GM18507 (cell line): ENCODE measurements at places on chromosomes 11 and 22.

- peak; percentile 78 for DNase-seq
Observed at GRCh38 chr11:118928101-118928869, 2.6 kb upstream of the BCL9L start.

DNA sequence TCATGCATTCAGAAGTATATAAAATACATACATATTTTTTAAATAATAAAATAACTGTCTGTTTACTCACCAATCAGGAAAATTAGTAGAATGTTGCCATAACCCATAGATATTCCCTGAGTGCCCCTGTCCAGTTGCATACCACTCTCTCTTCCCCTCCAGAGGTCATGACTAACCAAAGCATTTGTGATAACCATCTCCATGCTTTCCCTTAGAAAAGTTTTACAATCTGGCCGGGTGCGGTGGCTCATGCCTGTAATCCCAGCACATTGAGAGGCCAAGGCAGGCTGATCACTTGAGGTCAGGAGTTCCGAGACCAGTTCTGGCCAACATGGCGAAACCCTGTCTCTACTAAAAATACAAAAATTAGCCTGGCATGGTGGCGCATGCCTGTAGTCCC lies 33.2 kb upstream of the LDHA start:
- no peak for DNase-seq

DNA sequence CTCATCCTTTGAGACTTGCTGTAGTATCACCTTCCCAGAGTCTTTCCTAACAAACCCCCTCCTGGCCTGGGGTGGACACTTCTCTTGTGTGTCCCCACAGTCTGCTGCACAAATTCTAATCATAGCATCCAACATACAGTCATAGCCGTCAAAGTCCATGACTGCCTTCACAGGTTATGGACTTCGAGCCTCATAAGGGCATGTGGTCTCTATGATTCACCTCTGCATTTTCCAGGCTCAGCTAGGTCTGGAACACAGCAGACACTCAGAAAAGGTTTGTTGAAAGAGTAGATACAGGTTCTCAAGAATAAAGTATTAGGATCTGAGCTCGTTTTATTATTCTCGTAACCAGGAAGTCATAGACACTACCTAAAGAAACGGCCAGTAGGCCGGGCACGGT lies 13.2 kb upstream of the SCUBE2 start:
- DNase-seq, result no peak

DNA sequence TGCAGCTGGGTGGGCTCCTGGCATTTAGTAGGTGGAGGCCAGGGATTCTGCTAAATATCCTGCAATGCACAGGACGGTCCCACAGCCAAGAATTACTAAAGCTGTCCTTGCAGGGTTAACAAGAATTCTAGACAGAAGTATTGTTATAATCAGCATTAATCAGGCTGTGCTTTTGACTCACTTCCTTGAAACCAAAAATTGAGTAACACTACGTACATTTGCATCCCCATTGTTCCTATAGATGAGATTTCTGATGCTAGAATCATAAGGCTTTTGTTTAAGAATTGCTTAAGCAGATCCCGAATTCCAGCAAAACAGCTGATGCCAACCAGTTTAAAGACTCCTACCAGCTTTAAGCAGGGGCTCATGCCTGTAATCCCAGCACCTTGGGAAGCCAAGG lies 11.4 kb downstream of the SLC6A5 start:
- no peak for DNase-seq

- DNase-seq, result no peak
Observed at GRCh38 chr11:127138613-127139012, 138.0 kb upstream of the KIRREL3 start.

DNA sequence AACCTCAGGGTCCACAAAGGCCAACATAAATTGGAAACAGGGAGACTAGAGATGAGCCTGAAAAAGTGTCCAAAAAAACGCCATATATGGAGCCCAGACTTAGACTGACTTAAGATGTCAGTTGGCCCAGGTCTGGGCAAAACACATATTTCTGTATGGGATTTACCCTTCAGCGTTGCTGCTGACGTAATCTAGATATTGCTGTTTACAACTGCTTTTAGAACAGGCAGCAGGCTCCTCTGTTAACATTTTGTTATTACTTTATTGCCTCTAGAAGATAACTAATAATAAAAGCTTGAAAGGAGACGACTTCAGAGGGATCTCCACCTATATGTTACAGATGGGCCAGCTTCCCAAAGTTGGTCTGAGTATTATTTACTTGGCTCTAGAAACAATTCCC lies 8.7 kb downstream of the ME3 start:
- DNase-seq, result no peak

GRCh38 chr22:44996120-44996519 lies 13.7 kb downstream of the PHF21B start:
- no peak for DNase-seq

- no peak for DNase-seq
Observed at GRCh38 chr11:130439876-130440275, 8.6 kb upstream of the ADAMTS15 start.

- DNase-seq, result no peak
Observed at GRCh38 chr22:33798401-33798800, 121.9 kb downstream of the LARGE1 start.

- DNase-seq, result no peak
Observed at GRCh38 chr11:68049509-68050370, 10.9 kb downstream of the TCIRG1 start.

DNA sequence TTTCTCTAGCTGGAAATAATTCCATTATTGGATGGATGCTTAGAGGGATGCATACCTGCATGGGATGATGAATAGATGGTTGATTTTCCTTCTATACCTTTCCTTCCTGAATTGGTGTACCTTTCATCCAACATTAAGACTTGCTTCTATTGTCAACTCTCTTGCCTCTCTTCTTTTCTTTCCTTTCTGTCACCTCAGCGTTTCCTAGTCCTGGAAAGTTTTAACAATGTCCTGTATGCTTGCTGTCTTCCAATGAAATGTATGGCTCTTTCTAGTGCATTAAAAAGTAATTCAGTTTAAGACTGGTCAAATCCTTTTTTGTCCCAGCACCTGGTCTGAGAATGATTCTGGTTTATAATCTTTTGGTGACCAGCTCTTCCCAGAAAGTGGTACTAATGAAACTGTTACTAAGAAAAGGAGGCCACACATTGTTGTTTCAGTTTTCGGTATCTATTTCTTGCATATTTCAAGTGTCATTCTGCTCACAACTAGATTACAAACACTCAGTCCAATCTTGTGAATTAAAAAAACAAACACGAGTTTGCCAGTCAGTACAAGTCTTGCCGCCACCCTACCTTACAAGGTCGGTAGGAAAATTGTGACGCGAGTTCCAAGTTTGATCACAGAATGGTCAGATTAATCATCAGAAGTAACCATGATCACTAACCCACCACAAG lies 8.0 kb downstream of the POU2AF1 start:
- no peak for DNase-seq

DNA sequence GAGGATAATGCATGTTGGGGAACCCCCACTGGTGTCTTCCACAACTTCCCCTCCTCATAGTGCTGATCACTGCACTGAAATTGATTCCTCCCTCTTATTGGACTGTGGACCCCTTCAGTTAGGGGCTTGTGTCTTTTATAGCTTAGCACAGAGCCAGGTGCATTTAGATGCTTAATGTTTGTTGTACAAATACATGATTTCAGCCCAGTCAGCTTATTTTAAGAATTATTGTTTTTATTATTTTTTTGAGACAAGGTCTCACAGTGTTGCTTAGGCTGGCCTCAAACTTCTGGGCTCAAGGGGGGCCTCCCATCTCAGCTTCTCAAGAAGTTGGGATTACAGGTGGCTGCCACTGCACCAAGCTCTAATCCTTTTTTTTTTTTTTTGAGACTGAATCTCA lies 8.2 kb downstream of the THY1 start:
- DNase-seq, result no peak

GRCh38 chr22:17748555-17749353 lies 25.5 kb downstream of the BID start:
- no peak for DNase-seq

DNA sequence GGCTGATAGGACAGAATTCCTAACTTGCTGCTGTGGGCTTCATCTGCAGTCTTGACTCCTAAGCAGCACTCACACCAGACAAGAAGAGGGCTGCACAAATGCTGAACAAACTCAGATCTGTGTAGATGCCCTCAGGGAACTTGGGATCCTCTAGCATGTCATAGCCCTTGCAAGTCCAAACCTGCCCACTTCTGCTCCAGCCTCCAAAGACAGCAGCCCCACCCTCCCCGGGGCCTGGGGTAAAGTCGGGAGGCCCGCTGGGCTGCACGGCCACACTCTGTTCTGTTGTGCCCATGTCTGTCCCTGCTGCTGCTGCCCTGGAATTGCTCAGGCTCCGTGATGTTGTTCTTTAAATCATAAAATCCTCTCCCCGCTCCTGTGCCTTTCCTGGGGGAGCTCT lies 28.3 kb downstream of the DRD2 start:
- no peak for DNase-seq

GRCh38 chr11:2940921-2941821 lies 12.0 kb upstream of the PHLDA2 start:
- no peak for DNase-seq

DNA sequence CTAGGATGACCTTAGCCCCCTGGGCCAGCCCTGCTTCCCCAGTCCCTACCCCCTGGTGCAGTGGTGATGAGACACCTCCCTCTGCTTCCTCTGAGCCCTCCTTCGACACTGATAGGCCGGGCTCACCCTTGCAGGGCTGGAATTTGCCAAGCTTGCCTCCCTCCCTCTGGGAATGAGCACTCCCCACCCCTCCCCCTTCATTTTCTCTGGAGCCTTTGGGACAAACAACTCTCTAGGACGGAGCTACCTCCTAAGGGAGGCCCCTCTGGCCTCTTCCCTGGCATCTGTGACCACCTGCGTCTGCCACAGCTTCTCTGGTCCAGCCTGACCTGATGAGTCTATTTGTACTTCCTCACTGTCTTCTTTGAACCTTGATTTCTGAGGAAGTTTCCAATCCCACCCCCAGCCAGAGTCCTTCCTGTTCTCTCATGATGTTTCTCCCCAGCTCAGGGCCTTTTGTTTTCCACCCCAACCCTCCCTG lies 53.3 kb upstream of the ADA2 start:
- DNase-seq, result no peak

DNA sequence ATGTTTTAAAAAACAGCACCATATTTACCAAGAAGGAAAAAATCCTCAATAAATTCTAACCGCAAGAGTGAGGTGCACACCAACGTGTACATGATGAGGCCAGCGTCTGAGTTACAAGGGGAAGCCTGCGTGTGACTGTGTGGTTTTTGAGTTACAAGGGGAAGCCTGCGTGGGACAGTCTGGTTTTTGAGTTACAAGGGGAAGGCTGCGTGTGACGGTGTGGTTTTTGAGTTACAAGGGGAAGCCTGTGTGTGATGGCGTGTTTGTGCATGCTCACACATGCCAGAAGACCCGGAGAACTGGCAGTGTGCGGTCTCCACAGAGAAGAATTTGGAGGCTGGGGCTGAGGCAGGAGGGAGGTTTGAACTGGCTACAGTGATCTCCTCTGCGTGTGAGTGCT lies 1376.4 kb downstream of the TBC1D22A start:
- no peak for DNase-seq

DNA sequence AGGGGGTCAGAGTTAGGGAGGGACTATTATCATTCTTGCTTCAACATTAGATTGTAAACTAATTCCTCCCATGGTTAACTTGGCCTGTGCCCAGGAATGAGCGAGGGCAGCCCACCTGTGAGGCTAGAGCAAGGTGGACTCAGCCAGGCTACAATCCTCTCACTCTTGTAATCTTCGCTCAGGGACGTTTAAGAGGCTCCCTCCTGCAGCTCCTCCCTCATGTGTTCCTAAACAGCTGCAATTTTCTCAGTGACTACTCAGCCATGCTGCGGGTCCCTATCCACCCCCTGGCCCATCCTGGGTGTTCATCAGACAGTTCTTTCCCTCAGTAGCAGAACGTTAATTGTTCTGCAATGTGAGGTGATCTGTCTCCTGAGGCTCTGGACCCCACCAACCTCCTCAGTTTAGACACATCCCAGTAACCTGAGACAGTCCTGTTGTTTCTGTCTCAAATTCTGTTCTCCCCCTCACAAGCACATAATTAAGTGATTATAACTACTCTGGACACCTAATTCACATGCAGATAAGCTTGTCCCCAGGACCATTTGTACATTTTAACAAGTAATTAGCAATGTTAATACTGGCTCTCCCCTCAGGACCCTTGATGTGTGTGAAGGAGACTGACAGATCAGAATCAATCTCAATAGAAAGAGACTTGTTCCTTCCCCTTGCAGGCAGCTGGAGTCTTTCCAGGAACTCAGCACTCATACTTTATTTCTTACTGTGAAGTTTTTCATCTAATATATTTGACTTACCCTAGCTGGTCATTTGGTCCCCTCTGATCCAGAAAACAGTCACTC lies 337.2 kb upstream of the B3GAT1 start:
- DNase-seq, result no peak

DNA sequence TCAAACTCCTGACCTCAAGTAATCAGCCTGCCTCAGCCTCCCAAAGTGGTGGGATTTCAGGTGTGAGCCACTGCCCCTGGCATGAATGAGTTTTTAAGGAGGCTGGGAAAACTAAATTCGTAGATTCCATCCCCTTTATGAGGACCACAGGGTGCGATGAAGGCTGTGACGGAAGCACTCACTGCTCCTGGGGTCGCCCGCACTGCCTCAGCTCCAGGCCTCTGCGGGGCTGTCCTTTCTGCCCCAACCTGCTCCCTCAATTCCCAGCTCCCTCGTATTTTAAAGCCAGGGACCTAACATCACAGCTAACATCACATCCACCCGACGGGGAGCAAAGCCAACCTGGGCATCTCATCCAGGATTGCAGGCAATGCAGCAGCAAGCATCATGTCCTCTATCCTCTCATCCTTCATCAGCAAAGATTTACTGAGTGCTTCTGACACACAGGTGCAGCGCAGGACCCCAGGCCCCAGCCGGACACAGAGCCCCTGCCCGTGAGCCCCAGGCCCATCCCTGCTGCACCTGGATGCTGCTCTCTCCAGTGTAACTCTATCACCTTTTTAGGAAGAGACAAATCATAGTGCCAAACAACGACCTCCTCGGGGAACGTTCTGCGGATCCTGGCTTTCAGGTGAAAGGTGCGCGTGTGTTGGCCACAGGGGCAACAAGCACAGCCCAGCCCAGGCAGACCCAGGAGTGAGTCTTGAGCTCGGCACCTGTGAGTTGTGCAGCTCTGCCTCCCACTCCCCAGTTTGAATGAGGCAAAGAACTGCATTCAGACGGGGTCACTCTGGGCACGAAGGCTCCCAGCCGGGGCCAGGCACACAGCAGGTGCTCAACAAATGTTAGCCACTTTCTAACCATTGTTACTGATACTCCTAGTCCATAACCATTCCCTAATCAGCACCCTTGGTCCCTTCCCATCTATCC lies 134.3 kb downstream of the CRYBB2 start:
- no peak for DNase-seq
